Kidney tubule cell (primary cell): ENCODE measurements at places on chromosomes 16 and 17.

DNA sequence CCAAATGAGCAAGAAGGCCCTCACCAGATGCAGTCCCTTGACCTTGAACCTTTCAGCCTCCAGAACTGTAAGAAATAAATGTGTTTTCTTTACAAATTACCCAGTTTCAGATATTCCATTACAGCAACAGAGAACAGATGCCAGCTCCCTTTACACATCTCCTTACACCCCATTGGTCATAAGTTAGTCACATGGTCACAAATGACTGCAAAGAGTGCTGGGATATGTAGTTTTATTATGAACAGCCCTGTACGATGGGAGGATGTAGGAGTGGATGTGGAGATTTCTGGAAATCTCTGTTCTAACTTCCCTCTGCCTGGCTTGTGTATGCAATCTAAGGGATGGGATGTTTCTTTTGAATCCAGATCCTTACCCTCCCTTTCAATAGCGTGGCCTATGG lies 13.3 kb upstream of the RPL38 start:
- DNase-seq: peak; percentile 29

DNA sequence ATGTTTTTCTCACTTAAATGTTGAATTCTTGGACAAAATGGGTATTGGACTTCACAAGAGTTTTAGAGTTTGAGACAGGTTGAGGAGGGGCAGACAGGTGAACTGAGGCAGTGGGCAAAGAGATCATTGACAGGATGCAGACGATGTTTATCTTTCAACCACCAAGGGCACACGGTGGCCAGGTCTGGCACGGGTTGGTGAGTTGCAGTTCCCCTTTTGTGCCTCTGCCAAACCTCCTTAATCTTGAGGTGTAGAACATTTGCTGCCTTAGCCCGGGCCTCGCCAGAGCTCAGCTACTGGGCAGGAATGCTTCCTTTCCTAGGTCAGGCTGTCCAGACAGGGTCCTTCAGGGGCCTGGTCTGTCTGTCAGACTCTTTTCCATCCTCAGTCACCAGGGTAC lies 567.4 kb upstream of the SOX9 start:
- DNase-seq: no peak

DNA sequence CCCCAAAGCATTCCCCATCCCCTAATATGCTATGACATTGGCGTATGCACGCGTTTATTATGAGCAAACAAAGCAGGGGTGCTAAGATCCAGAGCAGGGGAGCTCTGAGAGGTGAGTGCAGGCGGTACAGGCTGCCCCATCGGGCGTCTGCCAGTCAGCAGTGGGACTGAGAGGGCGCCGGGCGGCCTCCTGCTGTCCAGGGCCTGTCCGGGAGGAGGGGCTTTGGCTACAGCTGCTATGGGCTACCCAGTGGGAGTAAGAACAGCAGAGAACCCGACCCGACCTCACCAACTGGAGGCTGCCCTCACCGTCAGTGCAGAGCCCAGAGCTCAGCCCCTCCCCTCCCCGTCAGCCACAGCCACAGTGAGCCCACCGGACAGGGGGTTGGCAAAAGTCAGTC lies 18.5 kb upstream of the AATK start:
- no peak for DNase-seq

DNA sequence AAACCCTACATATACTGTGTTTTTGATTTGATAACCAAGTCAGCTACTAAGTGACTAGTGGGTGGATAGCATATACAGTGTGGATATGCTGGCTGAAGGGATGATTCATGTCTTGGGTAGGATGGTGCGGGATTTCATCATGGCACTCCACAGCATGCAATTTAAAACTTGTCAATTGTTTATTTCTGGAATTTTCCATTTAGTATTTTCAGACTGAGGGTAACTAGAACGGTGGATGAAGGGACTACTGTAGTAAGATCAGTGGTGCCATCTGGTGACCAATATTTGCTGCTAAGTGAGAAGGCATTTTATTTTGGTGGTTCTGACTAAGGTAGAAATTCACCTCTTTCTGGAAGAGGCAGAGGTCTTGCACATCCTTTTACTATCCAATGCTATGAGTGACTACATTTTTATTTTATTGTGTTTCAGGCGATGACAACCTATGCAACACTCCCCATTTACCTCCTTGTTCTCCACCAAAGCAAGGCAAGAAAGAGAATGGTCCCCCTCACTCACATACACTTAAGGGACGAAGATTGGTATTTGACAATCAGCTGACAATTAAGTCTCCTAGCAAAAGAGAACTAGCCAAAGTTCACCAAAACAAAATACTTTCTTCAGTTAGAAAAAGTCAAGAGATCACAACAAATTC lies 3.1 kb downstream of the CDC6 start:
- peak; percentile 81 for DNase-seq

DNA sequence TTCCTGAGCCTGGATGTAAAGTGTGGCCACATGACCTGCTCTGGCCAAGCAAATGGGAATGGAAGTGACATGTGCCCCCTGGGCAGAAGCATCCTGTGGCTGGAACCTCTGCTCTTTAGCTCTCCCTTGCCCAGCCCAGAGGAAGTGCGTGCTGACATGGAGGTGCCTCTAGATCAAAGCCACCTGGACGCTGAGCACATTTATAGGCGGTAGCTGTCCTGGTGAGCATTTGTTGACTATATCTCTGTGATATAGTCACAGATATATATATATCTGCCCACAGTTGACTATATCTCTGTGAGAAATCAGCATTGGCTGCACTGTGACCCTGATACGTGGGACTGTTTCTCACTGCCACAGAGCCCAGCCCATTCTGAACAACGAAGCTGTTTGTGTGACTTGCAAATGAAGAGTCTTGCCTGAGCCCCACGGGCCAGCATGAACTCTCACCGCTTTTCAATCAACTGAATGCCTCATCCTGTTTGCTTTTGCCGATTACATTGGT lies 118.8 kb downstream of the C16orf95 start:
- DNase-seq: no peak

DNA sequence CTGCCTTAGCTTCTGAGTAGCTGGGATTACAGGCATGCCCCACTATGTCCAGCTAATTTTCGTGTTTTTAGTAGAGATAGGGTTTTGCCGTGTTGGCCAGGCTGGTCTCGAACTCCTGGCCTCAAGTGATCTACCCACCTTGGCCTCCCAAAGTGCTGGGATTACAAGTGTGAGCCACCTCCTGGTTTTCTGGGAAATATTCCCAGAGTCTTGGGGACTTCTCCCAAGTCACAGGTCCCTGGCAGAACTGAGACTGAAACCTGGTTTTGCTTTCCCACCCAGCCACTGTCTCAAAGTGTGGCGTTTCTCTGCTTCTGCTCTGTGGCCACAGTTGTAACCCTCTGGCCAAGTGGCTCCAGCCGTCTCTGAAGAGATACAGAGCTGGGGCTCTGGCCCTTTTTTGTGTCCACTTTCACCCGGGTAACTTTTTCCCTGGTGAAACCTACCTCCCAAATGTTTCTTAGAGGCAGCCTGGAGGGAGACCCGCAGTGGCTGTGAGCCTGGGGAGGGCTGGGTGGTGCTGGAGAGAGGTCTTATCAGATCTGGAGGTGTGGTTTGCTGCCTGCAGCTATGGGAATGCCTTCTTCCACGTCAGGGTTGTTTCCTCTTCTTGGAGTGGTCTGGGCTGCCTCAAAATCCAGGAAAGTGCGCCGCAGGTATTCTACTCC lies 5.1 kb downstream of the KSR1 start:
- no peak for DNase-seq
